ENCODE measurements at places on chromosomes 6 and 20.

- DNase-seq: no peak
These were observed 76.7 kb upstream of the CLDN20 start for GRCh38 chr6:155187106-155187505.

DNA sequence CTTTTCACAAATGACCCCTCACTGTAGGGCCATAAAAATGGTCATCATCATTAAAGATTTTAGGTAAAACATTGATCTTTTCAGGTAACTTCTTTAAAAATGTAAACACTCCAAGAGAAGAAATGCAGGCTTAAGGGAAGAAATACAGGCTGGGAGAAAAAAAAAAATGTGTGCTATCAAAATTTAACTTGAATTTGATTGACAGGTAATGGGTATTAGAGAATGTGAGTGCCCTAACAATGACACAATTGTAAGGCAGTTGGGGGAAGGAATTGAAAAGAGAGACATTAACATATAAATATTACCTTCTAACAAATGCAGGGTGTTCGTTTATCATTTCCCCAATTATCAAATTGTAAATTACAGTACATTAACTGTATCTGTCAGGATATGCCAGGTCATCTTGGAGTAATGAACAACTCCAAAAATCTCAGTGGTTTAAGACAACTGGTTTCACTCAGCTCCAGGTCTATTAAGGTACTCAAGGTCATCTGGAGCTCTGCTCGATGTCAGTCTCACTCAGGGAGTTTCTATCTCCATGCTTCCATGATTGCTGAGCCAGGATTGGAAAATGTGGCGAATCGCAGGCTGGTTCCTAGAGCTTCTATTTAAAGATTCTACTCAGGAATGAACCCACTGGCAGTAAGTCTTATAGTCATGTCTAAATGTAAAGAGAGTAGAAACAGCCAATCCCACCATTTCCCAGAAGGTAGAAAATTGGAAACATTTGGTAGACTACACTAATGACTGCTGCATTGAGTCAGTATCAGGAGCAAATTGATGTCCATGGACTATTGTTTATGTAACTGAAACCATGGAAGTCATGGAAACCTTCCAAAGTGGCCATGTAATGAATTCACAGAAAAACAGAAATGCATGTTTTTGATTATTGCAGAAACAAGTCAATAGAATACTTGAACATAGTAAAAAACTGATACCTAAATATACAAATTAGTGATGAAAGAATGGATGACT, 55.6 kb downstream of the FRK start:
- no peak for DNase-seq

GRCh38 chr6:156163311-156163710, 613.9 kb upstream of the ARID1B start:
- no peak for DNase-seq

DNA sequence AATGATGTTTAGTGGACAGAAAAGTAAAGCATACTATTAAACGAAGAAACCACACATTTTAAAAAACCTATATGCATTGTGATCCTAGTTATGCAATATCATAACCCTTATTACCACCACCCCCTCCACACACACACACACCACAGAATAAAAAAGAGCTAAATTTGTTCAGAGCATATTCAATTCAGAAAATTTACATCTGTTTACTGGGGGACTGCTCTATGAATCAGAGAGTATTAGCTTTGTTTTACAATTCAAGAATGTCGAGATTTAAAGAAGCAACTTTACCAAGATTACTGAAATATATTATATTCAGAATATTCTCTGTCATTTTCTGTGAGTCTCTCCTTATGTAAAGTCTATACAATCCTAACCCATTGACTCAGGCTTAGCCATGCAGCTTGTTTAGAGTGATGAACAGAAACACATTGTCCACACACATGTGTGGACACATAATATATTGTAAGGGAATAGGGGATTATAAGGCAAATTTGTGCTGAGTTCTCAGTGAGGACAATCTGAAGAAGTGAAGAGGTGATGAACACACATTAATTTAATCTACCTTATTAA, 369.6 kb upstream of the MARCKS start:
- no peak for DNase-seq

- DNase-seq: no peak
These were observed 694 bp downstream of the MRPS18B start for GRCh38 chr6:30618270-30618797.

DNA sequence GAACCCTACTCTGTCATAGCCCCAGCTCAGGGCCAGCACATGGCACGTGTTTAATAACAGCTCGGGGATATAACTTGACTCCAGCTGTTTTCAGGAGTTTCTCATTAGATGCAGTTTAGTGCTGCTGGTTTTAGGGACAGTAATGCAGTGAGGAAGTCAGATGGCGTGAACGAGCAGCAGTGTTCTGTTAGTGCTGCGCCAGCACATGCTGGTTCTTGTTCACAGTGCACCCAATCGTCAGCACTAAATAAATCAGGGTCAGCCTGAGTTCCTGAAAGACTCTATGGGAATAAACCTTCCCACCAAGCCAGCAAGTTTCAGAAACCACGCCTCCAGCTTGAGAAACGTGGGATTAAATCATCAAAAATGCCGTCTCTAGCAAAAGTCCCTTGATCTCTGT, 235.9 kb upstream of the SUPT3H start:
- no peak for DNase-seq

GRCh38 chr6:3809982-3810381, 39.2 kb upstream of the FAM50B start:
- no peak for DNase-seq

- no peak for DNase-seq
These were observed 113.8 kb downstream of the PRND start for GRCh38 chr20:4835244-4836177.

DNA sequence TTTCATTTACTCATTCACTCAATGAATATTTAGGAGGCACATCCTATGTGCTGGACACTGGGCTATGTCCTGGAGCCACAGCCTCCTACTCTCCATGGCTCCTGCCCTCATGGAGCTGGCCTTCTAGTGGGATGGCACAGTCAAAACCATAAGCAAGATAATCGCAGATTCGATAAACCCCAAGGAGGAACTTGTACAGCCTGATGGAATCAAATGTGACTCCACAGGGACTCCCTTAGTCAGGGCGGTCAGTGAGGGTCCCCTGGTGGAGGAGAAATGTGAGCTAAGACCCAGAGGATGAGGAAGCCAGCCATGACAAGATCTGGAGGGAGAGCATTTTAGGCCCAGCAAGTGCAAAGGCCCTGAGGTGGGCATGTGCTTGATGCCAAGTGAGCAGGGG, 211.9 kb downstream of the PREX1 start:
- DNase-seq: no peak

DNA sequence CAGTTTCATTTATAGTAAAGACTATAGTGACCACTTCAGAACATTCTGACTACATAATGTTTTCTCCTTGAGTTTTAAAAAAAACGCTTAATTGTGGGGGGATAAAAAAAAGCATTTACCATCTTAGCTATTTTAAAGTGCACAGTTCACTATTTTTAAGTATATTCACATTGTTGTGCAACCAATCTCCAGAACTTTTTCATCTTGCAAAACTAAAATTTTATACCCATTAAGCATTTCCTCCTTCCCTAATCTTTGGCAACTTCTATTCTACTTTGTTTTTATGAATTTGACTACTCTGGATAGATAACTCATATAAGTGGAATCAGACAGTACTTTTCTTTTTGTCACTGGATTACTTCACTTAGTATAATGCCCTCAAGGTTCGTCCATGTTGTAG, 62.3 kb downstream of the FKBP5 start:
- DNase-seq: no peak

DNA sequence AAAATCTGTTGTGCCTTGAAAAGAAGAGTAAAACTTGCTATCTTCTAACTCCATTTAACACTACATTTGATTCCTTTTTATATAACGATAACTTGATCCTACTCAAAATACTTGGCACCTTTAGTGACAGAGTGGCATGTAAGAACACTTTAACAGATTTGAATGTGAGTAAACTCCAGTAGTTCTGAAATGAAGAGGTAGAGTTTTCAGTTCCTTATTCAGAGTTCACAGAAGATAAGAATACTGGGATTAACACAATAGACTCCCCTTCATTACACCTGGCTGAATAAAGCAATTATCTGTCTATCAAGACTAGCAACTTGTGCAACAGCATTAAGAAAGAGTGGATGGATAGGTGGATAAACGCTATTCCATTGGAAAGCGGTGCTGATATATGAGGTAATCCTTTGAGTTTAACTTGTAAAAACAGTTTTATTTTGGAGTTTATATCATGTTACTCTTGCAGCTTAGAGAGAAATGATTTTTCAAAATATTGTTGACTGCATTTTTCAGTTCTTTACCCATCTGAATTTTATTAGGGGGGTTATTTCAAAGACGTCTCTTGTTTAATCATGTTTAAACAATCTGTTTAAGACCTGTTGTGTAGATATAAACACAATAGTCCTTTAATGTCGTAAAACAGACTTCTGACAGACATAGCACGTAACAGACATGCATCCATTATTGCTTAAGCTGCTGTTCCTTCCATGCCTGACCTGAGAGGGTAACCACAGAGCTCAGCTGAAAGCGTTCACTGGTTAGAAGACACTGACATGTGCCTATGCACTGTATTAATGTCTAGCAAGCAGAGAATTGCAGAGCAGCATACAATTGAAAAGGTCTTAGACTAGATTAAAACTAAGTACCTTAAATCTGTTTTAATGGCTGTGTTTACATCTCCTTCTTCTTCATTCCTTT, 102.4 kb upstream of the SUPT3H start:
- DNase-seq: no peak
